Vagina (tissue), 2 donors: ENCODE measurements at places on chromosomes 5 and 9. TPM values are rescaled to one million over a fixed set of nuclear protein-coding genes. Genes with fewer than 3 reads are reported as not detected.

GRCh38 chr5:55495216-55495615 is 39.5 kb downstream of the PLPP1 start:
- no peak for DNase-seq
- H3K4me3 ChIP-seq = no peak overlapping the region
- H3K27ac ChIP-seq = no peak overlapping the region
- H3K27me3 ChIP-seq = no peaks in the 10 kb centered on the region
- H3K36me3 ChIP-seq = no peaks in the 10 kb centered on the region

- no peaks in the 10 kb centered on the region for H3K27me3 ChIP-seq
- H3K4me1 ChIP-seq = peaks cover 32% of the 10 kb centered on the region
- H3K27ac ChIP-seq = no peak overlapping the region
- DNase-seq = no peak
Measured at GRCh38 chr5:135400866-135401265, 1.8 kb upstream of the MACROH2A1 start.

GRCh38 chr9:8857926-8858595 is 1058.5 kb upstream of the DMAC1 start:
- no peaks in the 10 kb centered on the region for H3K27me3 ChIP-seq
- H3K4me3 ChIP-seq = peak overlapping the region; percentile 59
- peaks cover 12% of the 10 kb centered on the region for H3K4me1 ChIP-seq
- H3K36me3 ChIP-seq = no peaks in the 10 kb centered on the region
- no peak for DNase-seq
- peak overlapping the region; percentile 50 for H3K27ac ChIP-seq

DNA sequence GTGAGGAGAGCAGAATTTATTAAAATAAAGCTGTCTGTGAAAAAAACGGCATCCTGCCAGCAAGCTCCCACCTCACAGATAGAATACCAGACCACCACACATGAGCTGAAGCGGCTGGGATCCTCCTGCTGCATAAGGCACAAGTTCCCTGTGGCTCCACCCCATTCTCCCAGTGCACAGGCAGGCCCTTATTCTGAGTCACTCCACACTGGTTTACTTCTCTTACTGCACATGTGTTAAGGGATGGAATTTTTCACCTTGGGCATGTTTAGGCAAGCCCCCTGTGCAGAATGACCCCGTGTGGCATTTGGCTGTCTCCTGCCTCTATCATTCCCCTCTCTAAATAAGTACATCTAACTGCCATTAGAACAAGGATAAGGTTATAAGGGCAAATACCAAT is 115.0 kb upstream of the ELAVL2 start:
- no peak overlapping the region for H3K4me3 ChIP-seq
- DNase-seq = no peak
- no peaks in the 10 kb centered on the region for H3K36me3 ChIP-seq

DNA sequence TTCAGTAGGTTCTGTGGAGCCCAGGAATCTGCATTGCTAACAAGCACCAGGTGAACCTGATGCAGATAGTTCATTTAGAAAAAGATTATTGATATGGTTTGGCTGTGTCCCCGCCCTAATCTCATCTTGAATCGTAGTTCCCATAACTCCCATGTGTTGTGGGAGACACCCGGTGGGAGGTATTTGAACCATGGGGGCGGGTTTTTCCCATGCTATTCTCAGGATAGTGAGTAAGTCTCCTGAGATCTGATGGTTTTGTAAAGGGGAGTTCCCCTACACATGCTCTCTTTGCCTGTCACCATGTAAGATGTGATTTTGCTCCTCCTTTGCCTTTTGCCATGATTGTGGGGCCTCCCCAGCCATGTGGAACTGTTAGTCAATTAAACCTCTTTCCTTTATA is 212.0 kb downstream of the RAB3C start:
- H3K27ac ChIP-seq = no peak overlapping the region
- no peak for DNase-seq
- H3K27me3 ChIP-seq = no peaks in the 10 kb centered on the region
- no peak overlapping the region for H3K4me3 ChIP-seq

DNA sequence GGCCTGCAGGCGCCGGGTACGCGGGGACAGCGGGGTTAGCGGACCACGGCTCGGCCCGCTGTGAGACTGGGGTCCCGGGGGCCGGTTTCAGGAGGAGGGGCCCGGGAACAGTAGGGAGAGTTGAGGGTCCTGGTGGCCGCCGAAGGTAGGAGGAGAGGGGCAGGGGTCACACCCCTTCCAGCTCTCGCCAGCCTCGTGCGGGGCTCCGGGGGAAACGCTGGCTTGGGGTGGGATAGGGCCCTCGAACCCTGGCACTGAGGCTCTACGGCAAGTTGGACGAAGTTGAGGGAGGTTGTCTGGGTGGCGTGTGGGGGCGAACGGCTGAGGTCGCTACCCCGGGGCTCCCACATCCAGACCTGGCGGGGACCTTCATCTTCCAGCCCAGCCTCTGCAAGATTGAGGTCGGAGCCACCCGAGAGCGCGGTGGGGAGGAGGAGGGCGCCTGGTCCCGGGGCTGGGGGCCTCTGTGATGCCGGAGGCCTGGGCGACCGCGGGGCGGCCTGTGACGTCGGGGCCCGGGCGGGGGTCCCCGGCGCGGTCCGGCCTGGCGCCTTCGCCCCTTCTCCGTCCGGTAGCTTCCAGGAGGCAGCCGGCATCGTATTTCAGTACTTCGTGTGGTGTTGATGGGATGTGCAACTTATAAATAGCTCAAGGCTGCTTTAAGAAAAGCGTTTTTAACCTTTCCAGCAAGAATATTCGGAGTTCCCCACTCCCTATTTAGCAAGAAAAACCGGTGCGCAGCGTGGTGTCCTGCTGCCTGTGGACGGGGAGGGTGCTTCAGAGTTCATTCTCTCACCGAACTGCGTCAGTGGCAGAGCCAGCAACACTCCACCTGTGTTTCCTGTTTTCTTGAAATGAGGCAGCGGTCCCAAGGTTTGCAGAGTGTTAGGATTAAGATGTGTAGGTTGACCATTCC is 902 bp downstream of the HABP4 start:
- no peaks in the 10 kb centered on the region for H3K27me3 ChIP-seq
- H3K4me1 ChIP-seq = peaks cover 18% of the 10 kb centered on the region
- peak overlapping the region; percentile 82 for H3K27ac ChIP-seq
- no peak for DNase-seq
- peak overlapping the region; percentile 69 for H3K4me3 ChIP-seq

DNA sequence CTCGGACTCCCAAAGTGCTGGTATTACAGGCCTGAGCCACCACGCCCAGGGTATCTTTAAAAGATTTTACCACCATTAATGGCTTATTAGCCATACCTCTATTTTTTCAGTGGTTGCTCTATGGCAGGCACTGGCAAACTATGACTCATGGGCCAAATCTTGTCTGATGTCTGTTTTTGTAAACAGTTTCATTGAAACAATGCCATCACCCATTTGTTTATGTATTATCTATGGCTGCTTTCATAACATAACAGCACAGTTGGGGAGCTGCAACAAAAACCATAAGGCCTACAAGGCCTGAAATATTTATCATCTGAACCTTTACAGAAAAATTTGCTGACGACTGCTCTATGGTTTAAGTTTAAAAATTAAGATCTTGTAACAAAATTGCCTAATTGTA is 66.8 kb downstream of the SLC38A9 start:
- no peak for DNase-seq
- H3K36me3 ChIP-seq = no peaks in the 10 kb centered on the region

DNA sequence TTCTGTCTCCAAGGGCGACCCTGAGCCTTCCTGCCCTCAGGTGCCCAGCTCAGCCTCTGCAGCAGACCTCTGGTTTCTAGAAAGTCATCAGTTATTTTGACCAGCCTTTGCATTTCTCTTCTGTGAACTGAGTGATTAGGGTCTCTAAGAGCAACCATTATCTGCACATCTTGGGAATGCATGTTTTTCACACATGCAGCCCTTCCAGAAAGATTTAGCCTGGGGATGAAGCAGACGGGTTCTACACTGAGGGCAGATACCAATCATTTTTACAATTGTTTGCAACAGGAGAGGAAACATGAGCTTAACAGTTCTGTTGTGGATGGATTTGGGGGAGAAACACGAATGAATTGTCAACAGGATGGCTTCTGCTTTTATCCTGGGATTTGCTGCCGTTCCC is 90.1 kb upstream of the PITX1 start:
- no peaks in the 10 kb centered on the region for H3K36me3 ChIP-seq
- H3K4me3 ChIP-seq = no peak overlapping the region
- no peak overlapping the region for H3K27ac ChIP-seq
- no peak for DNase-seq
- no peaks in the 10 kb centered on the region for H3K27me3 ChIP-seq

- no peak for DNase-seq
- H3K4me3 ChIP-seq = no peak overlapping the region
- H3K27me3 ChIP-seq = no peaks in the 10 kb centered on the region
- H3K4me1 ChIP-seq = no peaks in the 10 kb centered on the region
Measured at GRCh38 chr9:109048822-109049221, 35.5 kb upstream of the CTNNAL1 start.

DNA sequence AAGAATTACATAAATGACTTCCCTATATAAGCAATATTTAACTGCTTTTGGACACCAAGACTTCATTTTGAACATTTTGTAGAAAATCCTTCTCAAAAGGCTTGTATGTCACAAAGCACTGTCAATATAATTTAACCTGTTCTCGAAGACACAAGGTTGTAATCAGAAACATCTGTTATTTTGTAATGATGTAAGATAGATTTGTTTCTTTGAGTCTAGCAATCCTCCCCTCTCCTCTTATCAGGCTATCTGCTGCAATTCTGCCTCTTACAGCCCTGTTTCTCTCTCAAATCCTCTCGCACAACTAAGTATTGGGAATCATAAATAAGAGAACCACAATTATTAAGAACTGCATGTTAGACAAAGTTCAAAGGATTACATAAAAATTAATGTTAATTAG is 18.6 kb upstream of the TARS1 start:
- H3K4me1 ChIP-seq = no peaks in the 10 kb centered on the region
- no peak overlapping the region for H3K27ac ChIP-seq
- DNase-seq = no peak
- H3K36me3 ChIP-seq = no peaks in the 10 kb centered on the region
- no peaks in the 10 kb centered on the region for H3K27me3 ChIP-seq

- DNase-seq = no peak
- no peak overlapping the region for H3K4me3 ChIP-seq
- H3K4me1 ChIP-seq = no peaks in the 10 kb centered on the region
- H3K27me3 ChIP-seq = no peaks in the 10 kb centered on the region
- H3K27ac ChIP-seq = no peak overlapping the region
- no peaks in the 10 kb centered on the region for H3K36me3 ChIP-seq
Measured at GRCh38 chr5:65817931-65818330, 95.9 kb downstream of the NLN start.

- H3K4me3 ChIP-seq = no peak overlapping the region
- no peaks in the 10 kb centered on the region for H3K4me1 ChIP-seq
- H3K27me3 ChIP-seq = no peaks in the 10 kb centered on the region
- DNase-seq = no peak
- no peaks in the 10 kb centered on the region for H3K36me3 ChIP-seq
Measured at GRCh38 chr9:31916591-31917241, 467.7 kb upstream of the ACO1 start.

- no peak overlapping the region for H3K27ac ChIP-seq
- H3K4me3 ChIP-seq = no peak overlapping the region
- H3K4me1 ChIP-seq = peaks cover 16% of the 10 kb centered on the region
- H3K27me3 ChIP-seq = no peaks in the 10 kb centered on the region
- no peaks in the 10 kb centered on the region for H3K36me3 ChIP-seq
Measured at GRCh38 chr9:98709968-98710965, 1.5 kb upstream of the GABBR2 start.

DNA sequence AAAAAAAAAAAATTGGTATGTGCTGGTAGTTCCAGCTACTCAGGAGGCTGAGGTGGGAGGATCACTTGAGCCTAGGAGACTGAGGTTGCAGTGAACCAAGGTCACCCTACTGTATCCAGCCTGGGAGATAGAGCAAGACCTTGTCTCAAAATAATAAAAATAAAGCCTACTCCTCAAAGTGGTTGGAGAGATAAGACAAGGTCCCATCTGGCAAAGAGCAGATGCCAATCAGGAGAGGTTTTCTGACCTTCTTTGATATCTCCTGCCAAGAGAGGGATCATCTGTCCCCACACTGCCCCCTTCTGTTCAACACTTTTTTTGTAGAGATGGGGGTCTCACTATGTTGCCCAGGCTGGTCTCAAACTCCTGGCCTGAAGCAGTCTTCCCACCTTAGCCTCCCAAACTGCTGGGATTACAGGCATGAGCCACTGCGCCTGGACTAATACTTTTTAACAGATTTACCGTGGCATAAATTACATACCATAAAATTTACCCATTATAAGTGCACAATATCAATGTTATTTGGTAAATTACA is 64.7 kb downstream of the SH3PXD2B start:
- peak overlapping the region; percentile 10 for H3K27ac ChIP-seq
- H3K27me3 ChIP-seq = no peaks in the 10 kb centered on the region
- peaks cover 20% of the 10 kb centered on the region for H3K4me1 ChIP-seq

DNA sequence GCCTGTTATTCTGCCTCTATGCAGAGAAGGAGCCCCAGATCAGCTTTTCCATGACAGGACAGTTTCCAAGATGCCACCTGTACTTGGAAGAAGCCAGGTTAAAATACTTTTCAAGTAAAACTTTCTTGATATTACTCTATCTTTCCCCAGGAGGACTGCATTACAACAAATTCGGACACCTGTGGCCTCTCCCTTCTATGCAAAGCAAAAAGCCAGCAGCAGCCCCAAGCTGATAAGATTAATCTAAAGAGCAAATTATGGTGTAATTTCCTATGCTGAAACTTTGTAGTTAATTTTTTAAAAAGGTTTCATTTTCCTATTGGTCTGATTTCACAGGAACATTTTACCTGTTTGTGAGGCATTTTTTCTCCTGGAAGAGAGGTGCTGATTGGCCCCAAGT is 301 bp upstream of the IL4 start:
- no peaks in the 10 kb centered on the region for H3K27me3 ChIP-seq
- no peak for DNase-seq
- no peak overlapping the region for H3K27ac ChIP-seq

GRCh38 chr5:156219483-156220005 is 107.4 kb upstream of the SGCD start:
- no peaks in the 10 kb centered on the region for H3K36me3 ChIP-seq
- no peaks in the 10 kb centered on the region for H3K27me3 ChIP-seq
- no peak overlapping the region for H3K27ac ChIP-seq

- no peak for DNase-seq
- no peak overlapping the region for H3K27ac ChIP-seq
- no peaks in the 10 kb centered on the region for H3K36me3 ChIP-seq
Measured at GRCh38 chr9:10130061-10130675, 482.6 kb downstream of the PTPRD start.

GRCh38 chr9:130661451-130662098 is 2.8 kb upstream of the PRDM12 start:
- H3K4me3 ChIP-seq = no peak overlapping the region
- peaks cover 46% of the 10 kb centered on the region for H3K27me3 ChIP-seq
- no peak for DNase-seq
- H3K4me1 ChIP-seq = peaks cover 73% of the 10 kb centered on the region
- no peaks in the 10 kb centered on the region for H3K36me3 ChIP-seq
- H3K27ac ChIP-seq = no peak overlapping the region

Gene PCDHGA6
- 6.4 TPM for total RNA-seq

Gene GRM6
- not detected for total RNA-seq

Gene CCNO
- total RNA-seq = not detected

Gene LCN6
- 17.9 TPM for total RNA-seq

Gene PURA
- 29.7 TPM for total RNA-seq

Gene SV2C
- 3.4 TPM for total RNA-seq

Gene FOXD4L4
- total RNA-seq = not detected

Gene TLX3
- total RNA-seq = not detected

Gene TMEM252
- not detected for total RNA-seq

Gene KCNIP1
- not detected for total RNA-seq
